ENCODE measurements at places on chromosomes 6 and 20.
A peak's percentile ranks its signal among the peaks of the same experiment; 100 is the strongest.

GRCh38 chr6:45591890-45592289, 214.2 kb upstream of the SUPT3H start:
- no peak for DNase-seq

DNA sequence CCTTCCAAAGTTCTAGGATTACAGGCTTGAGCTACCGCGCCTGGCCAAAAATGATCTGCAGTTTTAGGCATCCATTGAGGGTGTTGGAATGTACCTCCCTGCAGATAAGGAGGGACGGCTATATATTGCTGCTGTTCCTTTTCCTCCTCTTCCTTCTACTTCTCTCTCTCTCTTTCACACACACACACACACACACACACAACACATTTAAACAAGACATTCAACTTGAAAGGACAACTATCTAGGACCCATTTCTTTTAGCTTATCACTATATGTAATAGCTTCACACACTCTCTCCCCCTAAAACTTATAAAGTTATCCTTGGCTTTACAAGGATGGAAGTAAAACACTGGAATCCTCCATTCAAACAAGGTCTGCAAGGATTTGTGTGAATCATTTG, 260.6 kb downstream of the PHACTR1 start:
- no peak for DNase-seq

GRCh38 chr20:13292201-13292885, 71.3 kb downstream of the ISM1 start:
- no peak for DNase-seq

- DNase-seq: peak; percentile 42
Measured at GRCh38 chr20:32737371-32738223, 5.7 kb downstream of the COMMD7 start.

GRCh38 chr20:12886618-12887363, 122.0 kb upstream of the SPTLC3 start:
- no peak for DNase-seq

- DNase-seq: no peak
Measured at GRCh38 chr6:24710519-24711303, 8.2 kb downstream of the C6orf62 start.

- DNase-seq: peak; percentile 40
Measured at GRCh38 chr6:35757456-35758123, 18.8 kb upstream of the CLPSL2 start.

DNA sequence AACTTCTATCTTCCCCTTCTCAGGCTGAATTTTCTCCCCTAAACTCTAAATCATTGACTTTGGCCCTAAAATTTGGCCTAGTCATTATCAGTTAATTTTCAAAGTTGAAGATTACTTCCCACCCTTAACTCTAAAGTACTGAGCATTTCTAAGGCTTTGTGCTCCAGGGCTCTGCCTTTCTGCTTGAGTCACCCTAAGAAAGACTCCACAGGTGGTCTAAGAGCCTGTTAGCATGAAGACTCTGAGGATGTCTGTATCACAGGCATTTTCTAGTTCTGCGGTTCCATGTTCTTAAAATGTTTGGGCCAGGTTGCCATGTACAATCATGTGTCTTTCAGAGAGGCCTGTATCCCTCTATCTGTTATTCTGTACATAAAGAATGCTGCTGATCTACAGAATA, 808.1 kb upstream of the MANEA start:
- DNase-seq: no peak

DNA sequence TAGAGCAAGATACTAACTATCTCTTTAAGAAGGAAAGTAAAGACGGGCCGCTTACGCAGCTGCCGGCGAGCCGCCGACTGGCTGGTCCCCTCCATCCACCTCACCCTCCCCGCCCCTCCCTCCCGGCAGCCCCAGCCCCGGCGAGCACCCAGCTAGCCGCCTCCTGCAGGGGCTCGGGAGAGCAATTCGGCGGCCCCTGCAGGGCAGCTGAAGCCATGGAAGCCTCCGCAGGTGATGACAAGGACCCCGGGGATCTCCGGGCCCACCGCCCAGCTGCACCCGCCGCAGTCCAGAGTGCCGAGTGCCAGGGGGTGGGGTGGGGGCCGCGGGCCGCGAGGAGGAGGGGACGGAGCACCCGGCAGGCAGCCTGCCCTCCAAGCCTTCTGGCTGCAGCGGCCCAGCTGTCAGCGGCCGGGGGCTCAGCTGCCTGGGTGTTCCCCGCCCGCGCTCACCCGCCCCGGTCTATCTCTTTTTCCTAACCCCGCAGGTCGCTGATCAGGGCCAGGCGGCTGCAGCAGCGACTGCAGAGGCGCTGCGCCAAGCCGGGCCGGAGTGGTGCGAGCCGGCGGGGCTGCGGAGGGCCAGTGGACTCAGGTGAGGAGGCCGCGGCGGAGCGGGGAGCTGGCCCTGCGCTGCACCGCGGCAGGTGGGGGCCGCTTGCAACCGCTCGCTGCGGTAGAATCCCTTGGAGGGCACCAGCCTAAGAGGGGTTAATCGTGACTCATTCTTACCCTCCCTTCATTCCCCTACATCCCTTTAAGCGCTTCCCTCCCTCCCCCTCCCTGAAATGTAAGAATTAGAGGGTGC, at the start of gene SNPH:
Gene SNPH (plus strand): TSS at position 128 of the 807 bp plus-strand sequence. CDS start 29,946 bp downstream, outside the sequence.
- DNase-seq: peak; percentile 79

DNA sequence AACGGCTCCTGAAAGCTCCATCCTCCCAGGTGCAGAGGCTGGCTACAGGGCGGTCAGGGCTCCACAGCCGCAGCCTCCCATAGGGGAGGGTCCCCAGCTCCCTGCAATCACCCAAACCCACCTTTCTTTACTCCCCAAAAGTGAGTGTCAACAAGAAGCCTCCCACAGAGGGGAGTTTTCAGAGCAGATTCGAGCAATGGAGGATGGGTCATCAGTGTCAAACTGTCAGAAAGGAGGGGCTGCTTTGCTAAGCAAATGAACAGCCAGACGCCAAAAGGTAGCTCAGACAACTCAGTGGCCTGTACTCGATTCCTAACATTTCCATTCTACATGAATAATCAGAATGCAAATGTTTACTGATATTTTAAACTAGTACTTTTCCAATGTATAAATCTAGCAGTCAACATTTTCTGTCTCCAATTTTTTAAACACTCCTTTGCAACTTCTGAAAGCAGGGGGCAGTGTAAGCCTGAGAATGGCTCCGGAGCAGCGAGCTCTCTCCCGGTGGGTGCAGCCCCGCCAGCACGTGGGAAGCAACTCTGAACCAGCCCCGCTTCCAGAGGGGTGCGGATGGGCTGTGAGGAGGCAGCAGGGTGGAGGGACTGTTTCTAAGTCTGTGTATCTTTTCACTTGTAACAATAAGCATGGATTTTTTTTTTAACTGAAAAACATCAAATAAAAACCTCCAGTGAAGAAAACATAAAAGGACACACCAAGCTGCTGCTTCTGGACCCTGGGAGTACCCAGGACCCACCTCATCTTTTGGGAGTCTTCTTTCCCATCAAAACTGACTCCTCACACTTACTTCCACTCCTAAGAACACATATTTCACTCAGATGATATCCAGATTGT, 54.9 kb downstream of the TAF4 start:
- DNase-seq: peak; percentile 62

- DNase-seq: no peak
Measured at GRCh38 chr6:47729457-47729856, 31.1 kb downstream of the ADGRF4 start.

- no peak for DNase-seq
Measured at GRCh38 chr6:1890071-1890470, 280.4 kb downstream of the FOXC1 start.

- DNase-seq: no peak
Measured at GRCh38 chr6:148170286-148170685, 172.4 kb upstream of the SASH1 start.

DNA sequence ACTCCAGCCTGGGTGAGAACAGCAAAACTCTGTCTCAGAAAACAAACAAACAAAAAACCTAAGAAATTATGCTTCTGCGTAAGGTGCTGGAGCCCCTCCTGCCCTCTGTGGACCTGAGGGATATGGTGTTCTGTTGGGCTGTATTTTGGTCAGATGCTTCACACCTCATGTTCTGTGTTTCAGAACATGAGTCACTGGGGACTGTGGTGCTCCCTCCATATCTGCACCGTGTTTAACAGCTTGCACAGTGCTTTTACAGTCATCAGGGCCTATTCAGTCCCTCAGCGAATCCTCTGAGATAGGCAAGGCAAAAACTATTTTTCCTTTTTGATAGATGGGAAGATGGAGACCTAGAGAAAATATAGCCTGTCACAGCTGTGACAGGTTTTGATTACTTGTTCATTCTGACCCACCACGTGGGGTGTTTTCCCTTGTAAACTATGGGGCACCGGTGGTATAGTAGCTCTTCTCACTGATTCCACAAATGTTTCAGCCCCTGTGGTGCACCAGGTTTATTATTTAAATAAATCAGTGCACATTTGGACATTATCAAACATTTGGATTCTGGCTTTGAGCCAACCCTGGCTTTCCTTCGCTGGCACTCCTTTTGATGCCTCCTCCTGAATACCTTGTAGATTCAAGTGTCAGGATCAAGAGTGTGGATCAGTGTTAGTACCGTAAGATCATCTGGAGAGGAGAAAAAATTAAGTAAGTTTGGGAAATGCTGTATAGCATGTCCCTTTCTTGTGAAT, 9.6 kb downstream of the TTPAL start:
- no peak for DNase-seq

DNA sequence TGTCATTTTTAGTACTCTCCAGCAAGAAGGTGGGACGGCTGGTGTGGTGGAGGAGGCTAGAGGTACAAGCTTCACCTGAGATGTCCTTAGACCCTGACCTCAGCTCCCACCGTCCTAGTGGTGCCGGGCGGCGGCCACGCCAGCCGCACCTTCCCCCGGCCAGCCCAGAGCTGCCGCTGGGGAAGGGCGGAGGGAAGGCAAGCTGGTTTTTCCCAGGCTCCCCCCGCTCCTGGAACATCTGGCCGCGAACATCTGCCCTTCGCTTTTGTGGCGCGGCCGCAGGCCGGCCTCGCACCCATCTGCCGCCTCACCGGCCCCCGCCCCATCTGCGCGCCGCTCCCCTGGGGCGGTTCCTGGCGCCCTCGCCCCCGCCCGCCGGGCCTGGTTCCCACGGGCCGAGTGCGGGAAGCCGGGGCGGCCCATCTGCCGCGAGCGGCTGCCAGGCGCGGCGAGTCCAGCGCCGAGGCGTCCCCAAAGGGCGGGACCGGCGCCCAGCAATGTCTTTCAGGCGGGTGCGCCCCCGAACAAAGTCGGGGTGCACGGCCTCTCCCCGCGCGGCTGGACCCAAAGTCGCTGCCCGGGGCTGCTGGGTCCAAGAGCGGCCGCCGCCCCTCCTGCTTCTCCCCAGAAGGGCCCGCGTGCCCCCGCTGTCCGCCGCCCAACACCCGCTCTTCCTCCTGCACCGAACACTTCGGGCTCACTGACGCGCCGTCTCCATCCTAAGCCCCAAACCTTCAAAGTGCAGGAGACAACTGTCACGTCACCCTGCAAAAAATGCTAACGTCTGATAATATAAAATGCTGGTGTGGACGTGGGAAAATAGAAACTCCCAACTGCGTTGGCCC, 17.3 kb upstream of the ID1 start:
- DNase-seq: no peak

GRCh38 chr20:18133962-18134361, 3.7 kb upstream of the KAT14 start:
- no peak for DNase-seq

DNA sequence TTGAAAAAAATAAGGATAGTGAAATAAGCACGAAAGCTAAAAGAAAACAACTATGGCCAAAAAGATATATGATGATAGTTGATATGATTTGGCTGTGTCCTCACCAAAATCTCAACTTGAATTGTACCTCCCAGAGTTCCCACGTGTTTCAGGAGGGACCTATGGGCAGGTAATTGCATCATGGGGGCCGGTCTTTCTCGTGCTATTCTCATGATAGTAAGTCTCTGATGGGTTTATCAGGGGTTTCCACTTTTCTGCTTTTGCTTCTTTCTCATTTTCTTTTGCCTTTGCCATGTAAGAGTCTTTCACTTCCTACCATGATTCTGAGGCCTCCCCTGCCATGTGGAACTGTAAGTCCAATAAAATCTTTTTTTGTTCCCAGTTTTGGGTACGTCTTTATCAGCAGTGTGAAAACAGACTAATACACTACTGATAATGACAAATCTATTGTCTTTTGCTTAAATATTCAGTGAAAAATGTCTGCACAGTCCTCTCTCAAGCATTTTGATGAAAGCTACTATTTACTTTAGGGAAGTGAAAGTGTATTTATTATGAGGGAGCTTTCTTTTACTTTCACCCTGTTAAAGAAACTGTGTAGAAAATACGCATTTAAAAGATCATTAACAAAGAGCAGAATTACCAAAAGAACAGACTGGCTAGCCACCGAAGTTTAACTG, 389.1 kb downstream of the HTR1B start:
- DNase-seq: no peak

DNA sequence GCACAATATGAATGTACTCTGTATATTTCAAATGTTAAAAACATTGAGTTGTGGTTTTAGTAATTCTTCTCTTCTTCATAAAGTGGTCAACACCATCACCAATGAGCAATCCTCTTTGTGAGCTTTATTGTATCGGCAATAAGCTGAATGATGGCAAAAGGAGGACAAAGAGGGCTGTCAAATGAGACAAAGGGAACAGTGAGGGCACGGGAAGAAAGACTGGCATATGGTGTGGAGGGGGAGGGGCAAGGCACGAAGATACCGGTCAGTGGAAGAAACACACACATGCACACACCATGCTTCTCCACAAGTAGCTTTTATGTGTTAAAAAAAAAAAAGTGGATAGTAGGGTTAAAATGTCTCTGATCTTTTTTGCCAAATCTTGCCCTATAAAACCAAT, 506.8 kb upstream of the CITED2 start:
- no peak for DNase-seq

DNA sequence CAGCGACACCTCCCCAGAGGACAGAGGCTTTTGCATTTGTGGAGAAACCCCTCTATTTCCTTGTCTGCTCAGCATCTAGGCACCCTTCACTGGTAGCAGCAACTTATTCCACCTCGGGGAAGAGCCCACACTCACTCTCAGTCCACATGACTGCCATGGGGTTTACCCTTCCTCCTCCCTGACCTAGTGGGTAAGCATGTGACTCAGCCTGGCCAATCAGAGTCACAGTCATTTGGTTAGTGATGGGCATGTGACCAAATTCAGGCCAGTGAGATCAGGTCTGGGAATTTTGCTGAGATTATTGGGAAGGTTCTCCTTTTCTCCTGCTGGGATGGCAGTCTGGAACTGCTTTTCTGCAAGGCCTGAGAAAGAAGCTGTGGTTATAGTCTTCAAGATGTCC, 145.7 kb upstream of the PHACTR3 start:
- no peak for DNase-seq

DNA sequence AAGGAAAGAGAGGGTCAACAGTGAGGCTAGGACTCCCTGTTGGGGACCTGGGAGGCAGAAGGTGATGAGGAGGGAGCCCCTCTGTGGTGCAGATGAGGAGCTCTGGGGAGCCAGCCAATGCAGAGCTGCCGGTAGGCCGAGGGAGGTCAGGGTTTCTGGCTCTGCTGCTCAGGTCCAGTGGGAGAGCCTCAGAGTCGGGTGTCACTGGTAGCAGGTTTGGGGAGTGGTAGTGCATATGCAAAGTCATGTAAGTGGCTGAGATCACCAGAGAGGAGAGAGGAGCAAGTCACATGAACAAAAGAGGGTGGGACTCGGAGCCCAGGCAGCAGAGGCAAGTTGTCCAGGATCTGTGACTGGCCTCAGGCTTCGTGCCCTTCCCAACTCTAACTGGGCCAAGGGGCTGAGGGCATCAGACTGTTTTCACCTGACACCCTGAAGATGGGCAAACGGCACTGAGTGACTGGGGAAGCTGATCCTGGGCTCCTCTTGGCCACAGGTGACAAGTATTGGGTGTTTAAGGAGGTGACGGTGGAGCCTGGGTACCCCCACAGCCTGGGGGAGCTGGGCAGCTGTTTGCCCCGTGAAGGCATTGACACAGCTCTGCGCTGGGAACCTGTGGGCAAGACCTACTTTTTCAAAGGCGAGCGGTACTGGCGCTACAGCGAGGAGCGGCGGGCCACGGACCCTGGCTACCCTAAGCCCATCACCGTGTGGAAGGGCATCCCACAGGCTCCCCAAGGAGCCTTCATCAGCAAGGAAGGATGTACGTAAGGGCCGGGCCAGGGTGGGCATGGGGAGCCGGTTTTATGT, 6.6 kb downstream of the MMP24OS start:
- no peak for DNase-seq

Data from activated CD4-positive, alpha-beta T cell treated with anti-CD3 and anti-CD28 coated beads for 48 hours (primary cell).